ENCODE measurements at places on chromosomes 2 and 18.

- DNase-seq: no peak
These were observed 445.8 kb upstream of the RGPD4 start for GRCh38 chr2:107380912-107381311.

GRCh38 chr2:225122583-225123486, 80.6 kb upstream of the DOCK10 start:
- no peak for DNase-seq

DNA sequence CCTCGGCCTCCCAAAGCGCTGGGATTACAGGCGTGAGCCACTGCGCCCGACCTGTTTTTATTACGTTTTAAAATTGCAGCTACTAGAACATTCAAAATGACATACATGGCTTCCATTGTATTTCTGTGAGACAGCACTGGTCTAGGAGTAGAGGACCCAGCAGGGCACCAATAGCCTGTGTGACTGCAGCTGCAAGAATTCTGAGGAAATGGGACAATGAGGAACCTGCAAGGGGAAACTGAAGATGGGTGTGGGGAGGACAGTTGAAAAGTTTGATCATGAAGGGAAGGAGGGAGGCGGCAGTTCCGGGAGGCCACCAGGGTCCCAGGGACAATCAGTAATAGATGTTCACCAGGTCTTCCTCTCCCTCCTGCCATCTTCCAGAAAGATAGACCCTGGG, 13.9 kb upstream of the DNPEP start:
- no peak for DNase-seq

DNA sequence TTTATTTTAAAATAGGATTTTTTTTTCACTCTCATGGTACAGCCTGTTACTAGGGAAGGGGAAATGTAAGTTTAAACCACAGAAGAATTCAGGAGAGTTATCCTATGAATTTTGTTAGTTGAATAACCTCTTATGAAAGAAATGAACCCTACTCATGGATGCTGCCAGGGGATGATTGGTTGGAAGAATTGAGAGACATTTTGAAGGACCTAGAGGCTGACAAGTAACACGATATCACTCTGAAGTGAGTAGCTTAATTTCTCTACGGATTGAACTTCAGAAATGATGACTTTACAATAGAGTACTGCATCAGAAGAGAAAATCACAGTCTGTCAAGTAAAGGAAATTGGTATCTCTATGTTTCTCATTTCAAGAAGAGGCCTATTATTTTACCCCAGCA, 1346.2 kb downstream of the SUCLG1 start:
- no peak for DNase-seq

DNA sequence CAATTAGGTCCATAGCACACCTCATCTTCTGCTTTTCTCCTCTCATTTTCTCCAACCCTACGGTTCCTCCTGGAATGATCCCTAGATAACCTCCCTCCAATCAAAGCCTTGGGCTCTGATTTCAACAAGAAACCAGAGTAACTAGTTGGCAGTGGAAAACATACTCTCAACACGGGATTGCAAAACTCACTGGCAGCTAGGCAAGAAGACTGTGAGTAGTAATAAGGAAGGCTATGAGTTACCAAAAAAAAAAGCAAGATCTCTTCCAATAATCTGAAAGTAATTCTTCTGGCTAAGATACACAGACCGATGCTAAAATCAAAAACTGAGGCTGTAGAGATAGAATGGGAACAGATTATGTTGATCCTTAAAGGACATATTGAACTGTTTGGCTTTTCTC, 28.4 kb upstream of the CCDC102B start:
- DNase-seq: no peak

DNA sequence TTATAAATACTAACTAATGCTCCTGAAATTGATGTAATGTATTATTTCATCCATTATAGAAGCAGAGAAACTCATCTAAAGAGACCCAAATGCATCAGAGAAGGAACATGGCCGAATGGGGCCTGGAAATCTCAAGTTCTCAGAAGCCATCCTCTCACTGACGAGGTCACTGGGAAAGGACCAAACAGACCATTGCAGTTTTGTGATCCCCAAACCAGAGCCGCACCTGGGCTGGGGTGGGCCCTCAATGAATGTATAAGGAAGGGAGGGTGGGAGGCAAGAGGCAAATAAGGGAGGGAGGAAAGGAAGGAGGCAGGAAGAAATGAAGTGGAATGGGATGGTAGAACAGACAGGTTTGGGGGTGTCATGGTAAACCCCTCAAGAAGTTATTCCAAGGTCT, 245.3 kb upstream of the ID2 start:
- no peak for DNase-seq

DNA sequence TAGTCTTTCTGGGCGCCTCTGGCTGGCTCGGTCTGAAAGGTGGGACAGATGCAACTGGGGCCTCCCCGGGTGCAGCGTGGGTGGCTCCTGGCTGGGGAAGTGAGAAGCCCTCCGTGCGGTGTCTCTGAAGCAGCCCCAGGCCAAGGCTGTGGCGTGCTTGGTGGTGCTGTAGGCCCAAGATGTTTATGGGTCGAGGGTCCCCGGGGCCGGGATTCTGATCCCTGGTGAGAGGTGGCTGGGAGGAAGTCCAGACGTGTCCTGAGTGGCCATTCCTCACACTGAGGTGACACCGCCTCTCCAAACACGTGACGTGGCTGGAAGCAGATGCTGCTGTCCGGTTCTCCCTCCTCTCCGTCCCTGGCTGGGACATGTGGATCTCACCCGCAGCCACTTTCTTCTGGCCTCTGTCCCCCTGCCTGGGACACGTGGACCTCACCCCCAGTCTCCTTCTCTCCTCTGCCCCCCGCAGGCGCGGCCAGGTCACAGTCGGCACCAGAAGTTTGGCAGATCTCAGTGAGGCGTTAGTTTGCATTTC, 12.6 kb downstream of the RTP5 start:
- no peak for DNase-seq

- no peak for DNase-seq
These were observed 142.9 kb upstream of the FIGN start for GRCh38 chr2:163878718-163879117.

GRCh38 chr2:229050133-229050532, 221.0 kb downstream of the PID1 start:
- DNase-seq: no peak

GRCh38 chr2:60992985-60993392, 24.5 kb upstream of the PEX13 start:
- no peak for DNase-seq

DNA sequence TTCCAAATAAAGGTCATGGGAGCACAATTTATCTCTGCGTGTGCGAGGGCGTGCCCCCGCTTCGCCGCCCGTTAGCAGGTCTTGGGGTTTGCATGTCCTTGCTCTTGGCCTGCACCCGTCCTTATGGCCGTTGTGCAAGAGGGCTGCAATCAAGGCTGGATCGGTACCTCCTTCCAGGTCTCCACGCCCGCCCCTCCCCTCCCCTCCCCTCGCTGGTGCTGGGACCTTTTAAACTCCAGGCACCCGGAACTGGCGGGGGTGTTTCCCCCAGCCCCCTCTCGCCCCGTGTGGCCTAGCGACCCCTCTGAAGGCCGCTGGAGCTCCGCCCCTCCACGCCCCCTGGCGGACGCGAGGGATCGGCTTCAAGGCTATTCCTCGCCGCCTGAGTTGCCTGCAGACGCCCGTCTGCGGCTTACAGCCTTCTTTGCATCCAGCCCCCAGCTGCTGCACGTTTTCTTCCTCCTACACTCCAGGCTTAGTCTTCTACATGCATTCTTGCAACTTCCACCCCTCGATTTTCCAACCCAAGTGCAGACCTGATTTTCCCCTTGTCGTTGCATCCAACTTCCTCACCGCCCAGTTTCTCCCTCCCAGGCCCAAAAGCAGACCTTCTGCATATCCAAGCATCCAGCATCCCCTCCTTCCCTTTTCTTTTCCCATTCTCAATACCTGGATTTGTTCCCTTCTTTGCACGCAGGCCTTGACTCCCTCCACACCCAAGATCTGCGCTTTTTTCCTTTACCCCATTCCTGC, 577 bp downstream of the IDH1 start:
- DNase-seq: peak; percentile 56

DNA sequence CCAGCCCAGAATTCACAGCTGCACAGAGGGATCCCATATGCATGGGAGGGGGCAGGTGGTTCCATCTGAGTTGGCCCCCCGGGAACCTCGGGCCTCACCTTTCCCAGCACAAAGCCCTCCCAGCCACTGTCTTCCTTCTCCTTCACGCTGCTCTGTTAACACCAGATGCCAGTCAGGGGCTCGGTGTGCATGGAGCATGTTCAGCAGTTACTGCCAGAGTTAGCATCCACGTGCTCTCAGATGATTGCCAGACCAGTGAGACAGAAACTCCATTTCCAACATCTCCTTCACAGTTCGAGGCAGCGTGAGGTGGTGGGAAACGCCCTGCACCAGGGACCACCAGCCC, 101.0 kb downstream of the PTGR3 start:
- DNase-seq: no peak

DNA sequence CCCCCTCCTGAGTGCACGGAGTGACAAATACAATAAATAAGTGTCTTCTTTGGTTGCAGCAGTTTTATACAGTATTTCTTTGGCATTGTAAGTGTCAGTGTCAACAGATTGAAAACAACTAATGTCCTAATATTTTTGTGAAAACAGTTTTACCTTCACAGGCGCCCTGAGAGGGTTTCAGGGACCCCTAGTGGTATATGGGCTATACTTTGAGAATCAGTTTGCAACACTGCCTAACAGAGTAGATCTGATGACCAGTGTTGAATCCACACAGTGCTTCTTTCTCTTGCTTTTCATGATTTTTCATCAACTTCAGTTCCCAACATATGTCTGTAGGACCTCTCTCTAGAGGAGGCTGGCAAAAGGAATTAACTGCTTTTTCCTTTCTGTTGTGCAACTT, 162.2 kb downstream of the PRPF40A start:
- no peak for DNase-seq

DNA sequence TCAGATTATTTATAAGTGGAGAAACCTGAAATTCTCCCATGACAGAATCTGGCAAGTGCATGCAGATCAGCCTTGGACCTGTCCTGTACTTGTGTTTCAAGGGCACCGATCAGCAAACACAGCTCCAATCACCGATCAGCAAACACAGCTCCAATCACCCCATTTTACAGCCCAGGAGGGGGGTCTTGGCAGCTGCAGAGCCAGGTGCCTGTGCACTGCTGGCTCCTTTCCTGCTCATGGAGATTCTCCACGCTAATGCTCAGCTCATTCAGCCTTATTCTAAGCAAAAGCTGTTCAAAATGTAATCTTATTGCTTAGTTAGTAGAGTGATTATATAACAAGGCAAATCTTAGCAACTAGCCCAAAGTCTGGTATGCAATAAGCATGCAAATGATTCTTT, 623.1 kb upstream of the HS6ST1 start:
- no peak for DNase-seq

DNA sequence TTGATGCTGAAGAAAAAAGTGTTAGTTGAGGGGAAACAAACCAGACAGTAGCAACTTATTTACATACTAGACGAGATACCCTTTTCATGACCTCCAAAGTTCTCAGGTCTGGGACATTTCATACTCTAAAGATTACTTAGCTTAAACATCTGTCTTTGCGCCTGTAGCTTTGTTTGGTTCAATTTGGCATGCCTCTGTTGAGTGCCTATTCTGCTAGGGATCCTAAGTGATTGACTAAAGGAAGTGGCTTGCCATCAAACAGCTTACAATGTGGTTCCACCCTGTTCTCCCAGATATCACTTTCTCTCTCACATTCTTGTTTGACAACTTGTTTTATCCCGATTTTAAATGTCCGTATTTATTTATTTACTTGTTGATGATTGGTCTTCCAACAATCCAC, 488.8 kb downstream of the PARD3B start:
- no peak for DNase-seq

DNA sequence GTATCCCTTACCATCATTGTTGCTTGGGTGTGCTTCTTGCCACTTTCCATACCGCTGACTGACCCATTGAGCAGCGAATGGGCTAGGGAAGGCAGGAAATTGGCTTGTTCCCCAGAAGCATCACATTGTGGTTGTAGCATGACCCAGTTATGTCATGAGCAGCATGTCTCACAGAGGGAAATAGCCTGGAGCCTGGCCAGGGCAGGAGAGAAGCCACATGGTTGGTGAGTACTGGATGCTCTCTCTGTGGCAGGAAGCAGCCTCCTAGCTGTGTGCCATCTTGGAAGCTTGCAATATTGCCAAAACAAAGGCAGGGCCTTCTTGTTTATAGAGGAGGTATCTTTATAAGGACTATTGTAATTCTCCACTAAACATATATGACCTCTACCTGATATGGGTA, 482.6 kb downstream of the PIK3C3 start:
- DNase-seq: no peak

GRCh38 chr2:120245520-120246332, 6.9 kb upstream of the RALB start:
- no peak for DNase-seq

DNA sequence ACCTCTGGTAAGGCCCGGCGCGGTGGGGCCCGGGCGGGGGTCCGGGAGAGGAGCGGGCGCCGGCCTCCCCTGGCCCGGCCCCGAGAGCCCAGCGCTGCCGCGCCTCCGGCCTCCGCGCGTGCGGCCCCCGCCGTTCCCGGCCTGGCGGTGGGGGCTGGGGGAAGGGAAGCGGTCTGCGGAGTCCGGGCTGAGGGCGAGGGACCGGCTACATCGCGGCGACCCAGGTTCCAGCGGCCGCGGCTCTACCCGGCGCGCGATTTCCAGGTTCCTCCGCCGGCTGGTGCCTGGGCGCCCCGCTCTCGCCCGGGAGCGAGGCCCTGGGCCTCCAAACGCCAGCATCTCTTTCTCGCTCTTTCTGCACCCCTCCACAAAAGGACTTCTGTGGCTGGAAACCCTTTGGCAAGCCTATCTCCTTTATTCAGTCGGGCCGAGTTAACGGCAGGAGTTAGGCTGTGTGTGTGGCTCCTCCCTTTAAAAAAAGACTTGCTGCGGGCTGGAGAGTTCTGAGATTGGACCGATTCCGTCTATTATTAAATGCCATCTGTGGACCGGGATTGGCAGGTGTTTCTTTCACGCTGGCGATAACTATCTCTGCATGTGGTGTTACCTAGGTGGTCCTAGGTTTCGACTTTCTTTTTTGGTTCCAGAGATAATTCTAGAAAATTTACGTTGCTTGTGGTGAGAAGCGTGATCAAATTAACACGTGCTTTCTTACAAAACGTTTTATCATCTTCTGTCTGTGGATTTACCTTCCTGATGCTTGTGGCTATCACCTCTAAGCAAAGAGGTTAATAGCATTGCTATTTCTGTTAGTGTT, 592 bp downstream of the ME2 start:
- no peak for DNase-seq

DNA sequence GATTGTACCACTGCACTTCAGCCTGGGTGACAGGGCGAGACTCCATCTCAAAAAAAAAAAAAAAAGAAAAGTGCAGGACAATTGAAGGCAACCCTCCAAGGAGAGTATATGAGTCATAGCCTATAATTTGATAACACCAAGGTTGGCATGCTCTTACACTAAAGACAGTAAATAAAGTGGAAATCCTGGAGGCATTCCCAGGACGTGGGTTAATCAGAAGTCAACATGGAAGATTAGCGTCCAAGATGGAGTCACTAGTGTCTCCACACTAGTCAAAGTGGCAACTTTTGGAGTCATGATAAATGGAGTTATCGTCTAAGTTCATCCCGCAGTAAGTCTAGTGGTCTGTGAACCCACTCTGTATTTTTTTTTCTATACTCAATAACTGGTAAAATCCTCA, 21.2 kb upstream of the UGGT1 start:
- DNase-seq: no peak

GRCh38 chr18:75422341-75422910, 5.1 kb downstream of the SMIM21 start:
- DNase-seq: no peak

GRCh38 chr2:38279201-38279600, 97.9 kb downstream of the ATL2 start:
- no peak for DNase-seq

All from stimulated activated CD4-positive, alpha-beta T cell treated with anti-CD3 and anti-CD28 coated beads, Interleukin-15, amount 100 ng/mL, for 1 hour (primary cell).